ENCODE measurements at places on chromosomes 11 and 22.
A peak's percentile ranks its signal among the peaks of the same experiment; 100 is the strongest.

DNA sequence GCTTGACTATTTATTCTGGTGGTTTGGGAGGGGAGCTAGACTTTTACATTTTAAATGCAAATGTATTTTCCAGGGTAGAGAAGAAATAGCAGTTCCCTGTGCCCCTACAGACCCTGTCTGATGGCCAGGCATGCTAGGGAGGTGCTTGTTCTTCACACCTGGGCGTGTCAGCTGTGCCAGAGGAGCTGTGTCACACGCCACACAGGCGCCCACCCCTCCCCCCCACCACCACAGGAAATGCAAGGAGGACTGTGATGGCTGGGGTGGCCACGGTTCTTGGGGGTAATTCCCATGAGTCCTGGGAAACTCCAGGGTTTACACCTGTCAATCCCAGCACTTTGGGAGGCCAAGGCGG is 82.2 kb downstream of the FLI1 start:
- no peak for DNase-seq

DNA sequence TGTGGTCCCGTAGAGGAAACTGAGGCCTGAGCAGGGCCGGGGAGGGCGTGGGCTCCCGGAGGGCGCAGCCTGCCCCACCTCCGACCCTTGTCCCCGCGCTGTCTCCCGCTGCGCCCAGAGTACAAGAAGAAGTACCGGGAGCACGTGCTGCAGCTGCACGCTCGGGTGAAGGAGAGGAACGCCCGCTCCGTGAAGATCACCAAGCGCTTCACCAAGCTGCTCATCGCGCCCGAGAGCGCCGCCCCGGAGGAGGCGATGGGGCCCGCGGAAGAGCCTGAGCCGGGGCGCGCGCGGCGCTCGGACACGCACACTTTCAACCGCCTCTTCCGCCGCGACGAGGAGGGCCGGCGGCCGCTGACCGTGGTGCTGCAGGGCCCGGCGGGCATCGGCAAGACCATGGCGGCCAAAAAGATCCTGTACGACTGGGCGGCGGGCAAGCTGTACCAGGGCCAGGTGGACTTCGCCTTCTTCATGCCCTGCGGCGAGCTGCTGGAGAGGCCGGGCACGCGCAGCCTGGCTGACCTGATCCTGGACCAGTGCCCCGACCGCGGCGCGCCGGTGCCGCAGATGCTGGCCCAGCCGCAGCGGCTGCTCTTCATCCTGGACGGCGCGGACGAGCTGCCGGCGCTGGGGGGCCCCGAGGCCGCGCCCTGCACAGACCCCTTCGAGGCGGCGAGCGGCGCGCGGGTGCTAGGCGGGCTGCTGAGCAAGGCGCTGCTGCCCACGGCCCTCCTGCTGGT is 1.9 kb downstream of the NLRP6 start:
- peak; percentile 9 for DNase-seq

GRCh38 chr22:40797427-40797826 is 21.7 kb downstream of the SLC25A17 start:
- peak; percentile 52 for DNase-seq

DNA sequence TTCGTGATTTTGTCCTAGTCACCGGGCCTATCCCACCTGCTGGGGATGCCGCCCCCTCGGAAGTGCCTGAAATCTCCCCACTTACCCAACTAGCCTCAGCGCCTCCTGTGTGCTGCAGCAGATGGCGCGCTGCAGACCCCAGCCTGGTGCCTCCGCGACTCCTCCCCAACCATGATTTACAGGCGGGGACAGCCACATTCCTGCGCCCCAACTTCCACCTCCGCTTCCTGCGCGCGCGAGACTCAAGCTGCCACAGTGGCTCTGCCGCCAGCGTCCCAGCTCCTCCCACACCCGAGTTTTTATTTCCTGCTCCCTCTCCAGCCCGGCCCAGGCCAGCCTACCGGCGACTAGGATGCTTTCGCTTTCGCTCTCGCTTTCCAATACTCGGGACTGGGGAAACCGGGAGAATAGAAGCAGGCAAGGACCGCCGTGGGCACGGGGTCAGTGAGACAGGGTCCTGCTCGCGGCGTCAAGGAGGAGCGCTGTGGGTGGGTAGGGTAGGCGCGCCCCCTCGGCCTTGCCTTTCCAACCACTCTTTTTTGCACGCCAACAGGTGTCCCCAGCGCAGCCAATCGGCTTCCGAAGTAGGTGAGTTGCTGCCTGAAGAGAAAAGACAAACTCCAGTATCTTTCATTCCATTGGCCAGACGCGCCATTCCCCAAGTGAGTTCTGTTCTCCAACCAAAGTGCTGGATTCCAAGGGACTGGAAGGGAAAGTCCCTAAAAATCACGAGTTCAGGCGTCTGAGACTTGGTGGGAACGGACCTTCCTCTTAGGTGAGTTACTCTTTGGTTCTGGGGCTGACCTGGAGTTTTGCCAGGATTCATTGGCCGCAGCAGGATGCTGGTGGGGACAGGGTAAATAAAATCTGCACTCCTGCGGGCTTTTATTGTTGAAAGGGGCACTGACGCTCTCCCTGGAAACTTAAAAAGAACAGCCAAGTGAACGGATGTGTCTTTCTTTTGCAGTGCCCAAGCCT is at the start of gene FAM111A:
Gene FAM111A (plus strand): TSS at position 327 of the 978 bp plus-strand sequence. CDS start 6,017 bp downstream, outside the sequence.
- DNase-seq, result peak; percentile 74

Measured in fibroblast of mammary gland (primary cell).